ELF-1 (cell line): ENCODE measurements at places on chromosomes 2 and 18.

GRCh38 chr18:34661464-34662087, 48.5 kb upstream of the DTNA start:
- peak; percentile 73 for DNase-seq

GRCh38 chr2:219280651-219281050, 1.5 kb downstream of the DNAJB2 start:
- DNase-seq, result no peak

GRCh38 chr2:79993144-79993543, 311.4 kb downstream of the LRRTM1 start:
- no peak for DNase-seq

- no peak for DNase-seq
Observed at GRCh38 chr2:104049438-104049837, 804.5 kb upstream of the POU3F3 start.

GRCh38 chr2:181741756-181742155, 61.4 kb upstream of the NEUROD1 start:
- no peak for DNase-seq

- DNase-seq, result no peak
Observed at GRCh38 chr2:229163893-229164292, 107.2 kb downstream of the PID1 start.

DNA sequence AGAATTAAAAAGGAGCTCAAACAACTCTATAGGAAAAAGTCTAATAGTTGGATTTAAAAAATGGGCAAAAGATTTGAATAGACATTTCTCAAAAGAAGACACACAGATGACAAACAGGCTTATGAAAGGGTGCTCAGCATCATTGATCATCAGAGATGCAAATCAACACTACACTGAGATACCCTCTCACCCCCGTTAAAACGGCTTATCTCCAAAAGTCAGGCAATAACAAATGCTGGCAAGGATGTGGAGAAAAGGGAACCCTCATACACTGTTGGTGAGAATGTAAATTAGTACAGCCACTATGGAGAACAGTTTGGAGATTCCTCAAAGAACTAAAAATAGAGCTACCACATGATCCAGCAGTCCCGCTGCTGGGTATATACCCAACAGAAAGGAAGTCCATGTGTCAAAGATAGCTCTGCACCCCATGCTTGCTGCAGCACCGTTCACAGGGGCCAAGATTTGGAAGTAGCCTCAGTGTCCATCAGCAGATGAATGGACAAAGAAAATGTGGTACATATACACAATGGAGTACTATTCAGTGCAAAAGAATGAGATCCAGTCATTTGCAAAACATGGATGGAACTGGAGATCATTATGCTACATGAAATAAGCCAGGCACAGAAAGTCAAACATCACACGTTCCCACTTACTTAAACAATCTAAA, 46.7 kb upstream of the B3GNT7 start:
- no peak for DNase-seq

DNA sequence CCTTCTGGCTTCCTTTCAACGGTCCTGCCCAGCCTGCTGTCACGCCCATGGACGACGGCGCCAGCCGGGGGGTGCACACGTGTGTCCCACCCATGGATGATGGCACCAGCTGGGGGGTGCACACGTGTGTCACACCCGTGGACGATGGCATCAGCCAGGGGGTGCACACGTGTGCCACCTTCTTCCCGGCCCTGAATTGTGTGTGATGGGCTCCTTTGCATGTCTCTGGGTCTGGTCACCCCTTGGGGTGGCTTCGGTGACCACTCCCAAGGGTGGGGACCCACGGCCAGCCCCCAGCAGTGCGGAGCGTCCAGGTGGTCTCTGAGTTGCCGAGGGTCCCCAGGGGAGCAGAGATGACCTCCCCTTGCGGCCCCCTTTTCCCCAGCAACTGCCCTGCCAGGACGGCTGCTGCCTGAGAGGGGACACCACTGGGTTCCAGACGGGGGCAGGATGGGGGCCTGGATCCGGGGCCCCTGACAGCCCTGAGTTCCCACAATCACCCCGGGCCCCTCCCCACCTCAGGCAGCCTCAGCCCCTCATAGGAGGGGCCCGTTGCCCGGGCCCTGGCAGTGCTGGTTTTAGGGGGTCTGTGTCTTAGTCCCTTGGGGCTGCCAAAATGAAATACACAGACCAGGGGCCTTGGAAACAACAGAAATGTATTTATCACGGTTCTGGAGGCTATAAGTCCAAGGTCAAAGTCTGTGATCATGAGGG, 9.4 kb downstream of the NEU4 start:
- DNase-seq, result no peak

DNA sequence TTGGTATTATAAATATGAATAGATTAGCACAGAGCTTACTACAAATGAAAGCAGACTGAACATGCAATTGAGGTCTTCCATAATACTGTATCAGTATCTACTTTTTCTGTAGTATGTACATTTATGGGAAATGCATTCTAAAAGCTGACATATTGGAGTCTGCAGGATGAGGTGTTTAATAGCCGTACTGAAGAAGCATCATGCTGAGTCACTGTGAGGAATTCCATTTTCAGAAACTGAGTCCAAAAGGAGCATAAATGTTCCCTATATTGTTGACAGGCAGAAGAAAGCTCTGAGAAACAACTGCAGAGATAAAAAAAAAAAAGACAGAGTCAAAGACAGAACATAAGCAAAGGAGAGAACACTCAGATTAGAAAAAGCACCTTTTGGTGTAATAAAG, 366.7 kb upstream of the SPHKAP start:
- DNase-seq, result no peak

- DNase-seq, result no peak
Observed at GRCh38 chr2:189466656-189467055, 25.4 kb downstream of the WDR75 start.

DNA sequence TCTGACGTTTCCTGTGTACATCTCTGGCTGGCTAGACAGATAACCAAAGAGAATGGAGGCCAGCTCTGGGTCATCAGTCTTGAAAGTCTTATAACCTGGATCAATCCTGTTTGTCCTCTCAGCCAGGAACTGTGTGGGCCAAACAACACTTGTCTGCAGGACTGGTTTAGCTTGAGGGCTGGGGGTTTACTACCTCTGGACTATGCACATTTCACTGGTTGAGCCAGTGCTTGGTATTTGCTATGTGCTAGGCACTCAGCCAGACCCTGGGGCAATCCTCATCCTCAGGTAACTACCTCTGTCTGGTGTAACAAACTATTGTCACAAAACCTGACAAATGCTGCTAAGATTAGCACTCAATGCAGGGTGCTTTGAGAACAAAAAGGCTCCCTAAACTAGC, 169.7 kb downstream of the HAUS1 start:
- DNase-seq, result peak; percentile 84

DNA sequence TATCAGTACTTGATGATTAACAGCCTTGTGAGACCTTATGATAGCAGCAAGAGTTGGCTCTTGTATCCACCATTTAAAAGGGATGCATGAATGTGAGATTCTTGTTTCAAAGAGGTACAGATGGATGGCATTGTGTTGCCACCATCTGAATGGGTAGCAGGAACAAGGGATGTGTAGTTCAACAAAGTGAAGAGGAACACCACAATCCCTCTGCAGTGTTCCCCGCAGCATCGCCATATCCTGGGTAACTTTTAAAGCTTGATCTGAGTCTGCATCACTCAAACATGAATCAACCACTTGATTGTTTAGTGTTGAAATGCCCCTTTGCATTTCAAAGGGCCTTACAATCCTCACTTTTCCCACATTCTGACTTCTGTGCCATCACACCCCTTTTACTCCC, 106.7 kb downstream of the SS18 start:
- no peak for DNase-seq

DNA sequence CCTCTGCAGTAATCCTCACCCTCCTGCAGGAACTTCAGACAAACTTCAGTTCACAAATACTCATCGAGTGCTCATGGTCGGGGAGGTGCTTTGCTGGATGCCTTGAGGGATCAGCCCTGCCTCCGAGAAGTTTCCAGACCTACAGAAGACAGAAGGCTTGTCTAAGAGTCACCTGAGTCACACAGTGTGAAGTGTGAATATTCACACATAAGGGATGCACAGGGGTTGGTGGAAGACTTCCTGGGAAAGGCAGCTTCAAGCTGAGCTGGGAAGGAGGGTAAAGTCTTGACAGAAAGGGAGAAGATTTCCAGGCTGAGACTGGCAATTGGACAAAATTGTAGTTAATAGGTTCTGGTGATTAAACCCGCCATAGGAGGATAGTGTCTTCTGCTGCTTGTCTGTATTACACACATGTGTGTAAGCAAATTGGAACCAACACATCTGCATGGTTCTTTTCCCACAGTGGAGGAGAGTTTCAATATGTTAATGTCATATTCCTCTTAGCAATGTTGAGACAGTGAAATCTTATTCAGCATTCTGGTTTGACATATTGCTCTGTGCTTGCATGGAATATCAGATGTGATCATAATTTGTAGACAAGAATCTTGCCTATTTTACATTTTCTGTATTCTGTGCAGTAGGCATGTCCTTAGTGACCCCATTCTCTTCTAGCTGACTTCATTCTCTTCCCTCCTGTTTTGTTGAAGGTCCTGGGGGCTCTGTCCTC, 34.7 kb upstream of the ZNF396 start:
- no peak for DNase-seq

- DNase-seq, result no peak
Observed at GRCh38 chr18:29560270-29560669, 1383.3 kb upstream of the CDH2 start.

DNA sequence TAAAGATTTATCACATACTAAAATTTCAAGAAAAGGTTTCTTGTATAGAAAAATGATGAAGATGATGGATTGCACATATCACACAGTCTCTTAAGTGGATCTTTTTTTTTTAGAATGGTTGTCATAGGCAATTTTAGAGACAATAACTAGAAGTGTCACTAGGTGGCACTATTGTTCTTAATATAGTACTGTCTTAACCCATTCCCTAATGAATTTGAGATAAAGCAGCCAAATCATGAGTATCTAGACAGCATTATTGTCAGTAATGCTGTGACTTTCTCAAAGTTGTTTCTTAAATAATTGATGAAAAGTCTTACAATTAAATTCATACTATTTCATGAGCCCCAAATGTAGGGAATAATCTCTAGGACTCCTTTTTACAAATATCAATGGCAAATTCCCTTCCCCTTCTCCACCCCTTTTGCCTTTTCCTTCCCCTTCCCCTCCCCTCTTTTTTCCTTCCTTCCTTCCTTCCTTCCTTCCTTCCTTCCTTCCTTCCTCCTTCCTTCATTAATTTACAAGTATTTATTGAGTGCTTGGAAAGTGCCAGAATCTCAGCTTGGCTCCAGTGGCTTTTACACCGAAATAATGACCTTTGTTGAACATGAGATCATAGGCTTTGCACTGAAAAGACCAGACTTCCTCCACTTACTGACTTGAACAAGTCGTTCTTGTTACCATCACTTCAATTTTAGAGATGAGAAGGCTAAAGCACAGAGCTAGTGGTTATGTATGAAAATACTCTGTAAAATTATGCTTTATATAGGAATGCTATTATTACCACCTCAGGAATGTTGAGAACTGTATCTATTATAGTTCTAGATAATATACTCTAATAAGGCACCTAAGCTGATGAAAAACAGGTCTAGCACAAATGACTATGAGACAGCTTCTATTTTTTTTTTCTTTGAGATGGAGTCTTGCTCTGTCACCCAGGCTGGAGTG, 19.8 kb downstream of the MYL12B start:
- no peak for DNase-seq

GRCh38 chr18:11089931-11090715, 59.2 kb downstream of the PIEZO2 start:
- DNase-seq, result no peak

DNA sequence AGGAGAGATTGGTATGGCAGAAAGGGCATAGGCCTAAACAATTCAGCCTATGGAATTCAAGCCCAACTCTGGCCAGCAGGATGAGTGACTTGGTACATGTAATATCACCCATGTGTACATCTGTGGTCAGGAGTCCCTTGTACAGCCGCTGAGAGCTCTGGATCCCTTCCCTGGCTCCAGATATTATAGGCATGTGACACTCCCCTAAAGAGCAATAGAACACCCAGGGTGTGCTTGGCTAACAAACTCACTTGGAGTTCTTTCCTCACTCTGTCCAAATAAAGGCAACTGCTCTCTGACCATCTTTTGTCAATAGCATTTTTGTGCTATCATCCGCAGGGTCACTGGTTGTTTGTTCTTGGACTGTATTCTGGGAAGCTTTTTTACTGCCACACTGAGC, 197.4 kb upstream of the NCKAP5 start:
- DNase-seq, result no peak

DNA sequence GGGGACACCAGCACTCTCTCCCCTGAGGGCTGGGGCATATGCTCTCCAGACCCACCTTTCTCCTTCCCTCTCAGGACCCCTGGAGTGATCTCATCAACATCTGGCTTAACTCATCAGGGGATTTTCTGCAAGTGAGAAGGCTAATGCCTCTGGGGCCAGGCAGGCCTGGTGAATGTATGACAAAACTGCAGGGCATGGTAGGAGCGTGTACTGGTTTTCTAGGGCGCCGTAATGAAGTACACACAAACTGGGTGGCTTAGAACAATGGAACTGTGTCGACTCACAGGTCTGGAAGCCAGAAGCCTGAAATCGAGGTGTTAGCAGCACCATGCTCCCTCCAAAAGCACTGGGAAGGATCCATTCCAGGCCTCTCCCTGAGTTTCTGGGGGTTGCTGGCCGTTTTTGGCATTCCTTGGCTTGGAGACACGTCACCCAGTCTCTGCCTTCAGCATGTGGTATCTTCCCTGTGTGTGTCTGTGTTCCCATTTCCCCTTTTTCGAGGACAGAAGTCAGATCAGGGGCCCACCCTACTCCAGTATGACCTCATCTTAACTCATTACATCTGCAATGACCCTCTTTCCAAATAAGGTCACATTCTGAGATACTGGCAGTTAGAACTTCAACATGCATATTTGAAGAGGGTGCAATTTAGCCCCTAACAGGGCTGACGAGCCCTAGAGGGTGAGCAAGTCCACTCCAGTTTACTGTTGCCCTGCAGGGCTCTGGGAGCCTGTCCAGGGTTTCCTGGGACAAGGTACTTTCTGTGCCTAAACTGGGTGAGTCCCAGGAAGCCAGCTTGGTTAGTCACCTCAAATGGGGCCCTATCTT, 45.5 kb upstream of the CAB39 start:
- DNase-seq, result peak; percentile 90

- DNase-seq, result peak; percentile 67
Observed at GRCh38 chr2:204282525-204282924, 262.8 kb upstream of the PARD3B start.

DNA sequence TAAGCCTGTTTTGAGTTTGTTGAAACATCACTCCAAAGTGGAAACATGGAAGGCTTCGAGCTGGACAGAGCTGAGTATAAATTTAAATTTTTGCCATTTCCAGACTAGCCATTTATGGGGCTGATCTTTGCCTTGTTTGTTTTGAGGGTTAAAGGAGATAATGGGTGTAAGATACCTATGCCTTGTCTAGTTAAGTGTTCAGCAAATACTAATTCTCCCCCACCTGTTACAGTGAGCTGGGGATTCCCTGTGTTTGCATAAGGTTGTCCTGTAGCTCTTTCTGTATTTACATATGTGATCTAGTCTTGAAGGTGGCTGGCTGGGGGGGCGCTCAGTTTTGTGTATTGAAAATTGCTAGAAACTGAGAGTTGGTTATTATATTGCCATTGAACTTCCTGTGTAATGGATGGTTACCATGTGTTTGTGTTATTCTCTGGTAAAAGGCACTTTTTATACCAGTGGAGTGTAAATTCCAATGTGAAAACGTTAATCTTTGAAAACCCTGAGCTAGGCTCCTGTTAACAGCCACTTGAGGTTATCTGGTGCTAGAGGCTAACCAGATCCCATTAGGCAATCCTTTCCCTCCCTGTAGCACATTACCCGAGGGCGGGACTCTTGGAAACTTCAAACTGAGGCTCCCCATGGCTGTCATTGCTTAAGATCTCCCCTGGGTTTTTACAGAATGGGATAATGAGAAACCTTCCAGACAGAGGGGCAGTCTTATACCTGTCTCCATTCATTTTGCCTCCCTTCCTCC, 26.7 kb downstream of the TANC1 start:
- DNase-seq, result peak; percentile 85

GRCh38 chr2:212973347-212973746, 178.1 kb downstream of the IKZF2 start:
- DNase-seq, result no peak
